ENCODE measurements at places on chromosomes 11 and 22.

DNA sequence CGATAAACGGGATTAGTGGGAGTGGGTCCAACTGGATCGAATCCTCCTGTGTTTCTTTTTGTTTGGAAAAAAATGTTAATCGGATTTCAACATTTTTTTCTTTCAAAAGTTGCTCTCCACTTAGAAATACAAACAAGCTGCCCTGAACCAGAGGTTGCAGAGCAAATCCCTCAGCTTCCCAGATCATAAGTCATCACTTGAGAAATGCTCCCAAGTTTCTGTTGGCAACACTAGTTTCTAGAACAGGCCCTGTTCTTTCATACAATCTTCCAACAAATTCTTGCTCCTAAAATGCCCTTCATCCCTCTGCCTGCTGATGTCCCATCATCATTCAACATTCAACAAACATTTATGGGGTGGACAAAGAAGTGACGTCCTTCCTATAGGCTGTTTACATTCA is 1.3 kb upstream of the MLC1 start:
- no peak for DNase-seq

DNA sequence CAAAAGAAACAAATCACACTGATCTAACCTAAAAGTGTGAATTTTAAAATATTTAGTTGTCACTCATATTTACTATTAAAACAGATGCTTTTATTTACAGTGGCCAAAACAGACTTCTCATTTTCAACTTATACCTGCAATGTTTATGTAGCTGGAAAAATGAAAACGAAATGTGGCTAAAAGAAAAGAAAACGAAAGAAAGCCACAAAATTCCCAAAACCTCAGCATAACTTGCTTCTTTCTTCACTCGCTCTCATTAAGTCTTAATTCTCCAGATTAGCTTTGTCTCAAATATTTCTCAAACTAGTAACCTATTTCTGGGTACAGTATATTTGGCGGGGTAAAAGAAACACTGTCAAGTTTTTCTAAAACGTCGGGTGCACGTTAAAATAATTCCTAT is 693 bp downstream of the CSTF3 start:
- DNase-seq, result no peak

DNA sequence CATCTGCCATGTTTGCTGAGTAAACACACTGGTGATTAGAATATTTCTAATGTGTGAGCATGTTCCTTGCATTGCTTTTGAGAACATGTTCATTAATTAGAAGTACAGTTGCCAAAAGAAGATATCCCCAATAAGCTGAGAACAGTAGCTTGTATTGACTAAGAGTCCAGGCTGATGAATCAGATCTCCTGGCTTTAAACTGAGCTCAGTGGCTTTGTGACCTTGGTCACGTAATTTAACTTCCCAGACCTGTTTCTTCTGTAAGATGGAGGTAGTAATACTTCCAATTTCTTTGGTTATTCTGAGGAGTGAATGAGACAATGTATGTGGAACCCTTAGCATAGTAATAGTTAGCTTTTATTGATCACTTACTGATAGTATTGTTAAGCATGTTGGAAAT is 61.9 kb downstream of the CYB5R2 start:
- no peak for DNase-seq

DNA sequence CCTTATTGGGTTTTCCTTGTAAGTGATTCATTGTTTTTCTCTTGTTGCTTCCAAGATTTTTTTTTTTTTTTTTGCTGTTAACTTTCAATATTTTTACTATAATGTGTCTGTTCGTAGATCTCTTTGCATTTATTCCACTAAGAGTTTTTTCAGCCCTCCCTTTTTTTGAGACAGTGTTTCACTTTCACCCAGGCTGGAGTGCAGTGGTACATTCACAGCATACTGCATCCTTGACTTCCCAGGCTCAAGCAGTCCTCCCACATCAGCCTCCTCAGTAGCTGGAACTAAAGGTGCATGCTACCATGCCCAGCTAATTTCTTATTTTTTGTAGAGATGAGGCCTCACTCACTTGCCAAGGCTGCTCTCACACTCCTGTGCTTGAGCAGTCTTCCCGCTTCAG is 1282.0 kb upstream of the CNTN5 start:
- no peak for DNase-seq

DNA sequence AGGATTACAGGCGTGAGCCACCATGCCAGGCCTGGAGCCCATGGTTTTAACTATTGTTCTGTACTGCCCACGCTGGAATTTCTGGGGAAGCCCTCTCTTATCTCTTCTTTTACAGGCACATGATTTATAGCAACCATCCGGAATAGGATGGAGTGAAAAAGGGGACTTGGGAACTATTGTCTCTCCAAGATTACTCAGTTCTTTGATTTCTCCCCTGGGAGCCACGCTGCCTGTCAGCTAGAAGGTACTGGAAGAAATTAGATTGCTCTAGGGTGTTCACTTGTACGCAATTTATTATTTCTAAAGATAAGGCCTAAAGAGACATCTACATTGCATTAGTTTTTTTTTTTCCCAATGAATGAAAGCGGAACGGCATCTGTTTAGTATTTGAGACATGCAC is 65.6 kb upstream of the PTPRJ start:
- peak; percentile 40 for DNase-seq

DNA sequence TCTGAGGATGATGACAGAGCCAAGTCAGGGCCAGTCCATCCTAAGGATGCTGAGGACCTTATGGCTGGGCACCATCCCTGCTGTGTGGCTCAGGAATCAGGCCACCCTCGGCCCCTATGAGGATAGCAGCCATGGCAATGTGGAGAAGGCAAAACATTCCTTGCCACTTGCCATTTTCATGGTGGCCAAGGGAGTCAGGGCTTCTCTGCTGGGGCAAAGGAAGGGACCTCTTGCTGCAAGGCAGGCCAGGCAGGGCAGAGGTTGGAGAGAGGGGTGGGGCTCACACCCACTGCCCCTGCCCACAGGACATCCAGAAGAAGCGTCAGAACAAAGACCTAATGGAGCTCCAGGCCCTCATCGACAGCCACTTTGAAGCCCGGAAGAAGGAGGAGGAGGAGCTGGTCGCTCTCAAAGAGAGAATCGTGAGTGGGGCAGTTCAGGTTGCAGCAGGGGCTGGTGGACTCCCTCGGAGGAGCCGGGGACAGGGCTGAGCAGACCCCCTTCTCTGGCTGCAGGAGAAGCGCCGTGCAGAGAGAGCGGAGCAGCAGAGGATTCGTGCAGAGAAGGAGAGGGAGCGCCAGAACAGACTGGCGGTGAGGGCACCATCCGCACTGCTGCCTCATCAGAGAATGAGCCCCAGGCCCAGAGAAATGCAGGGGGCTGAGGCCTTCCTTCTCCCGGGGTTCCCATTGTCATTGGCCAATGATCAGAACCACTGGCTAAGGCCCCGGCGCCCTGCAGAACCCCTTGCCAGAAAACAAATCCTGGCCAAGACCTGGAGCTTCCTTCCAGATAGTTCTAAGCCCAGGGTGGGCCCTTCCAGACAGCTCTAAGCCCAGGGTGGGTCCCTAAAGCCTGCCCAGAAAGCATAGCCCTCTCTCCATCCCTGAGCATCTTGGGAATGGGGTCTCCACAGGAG is 13.5 kb upstream of the MRPL23 start:
- DNase-seq, result no peak

- DNase-seq, result no peak
Observed at GRCh38 chr11:61082062-61082870, 20.0 kb upstream of the CD5 start.

- DNase-seq, result no peak
Observed at GRCh38 chr11:79610678-79611077, 169.8 kb upstream of the TENM4 start.

GRCh38 chr11:47280860-47281259 is 10.9 kb downstream of the MADD start:
- no peak for DNase-seq

- DNase-seq, result no peak
Observed at GRCh38 chr22:46783721-46784120, 21.3 kb downstream of the TBC1D22A start.

DNA sequence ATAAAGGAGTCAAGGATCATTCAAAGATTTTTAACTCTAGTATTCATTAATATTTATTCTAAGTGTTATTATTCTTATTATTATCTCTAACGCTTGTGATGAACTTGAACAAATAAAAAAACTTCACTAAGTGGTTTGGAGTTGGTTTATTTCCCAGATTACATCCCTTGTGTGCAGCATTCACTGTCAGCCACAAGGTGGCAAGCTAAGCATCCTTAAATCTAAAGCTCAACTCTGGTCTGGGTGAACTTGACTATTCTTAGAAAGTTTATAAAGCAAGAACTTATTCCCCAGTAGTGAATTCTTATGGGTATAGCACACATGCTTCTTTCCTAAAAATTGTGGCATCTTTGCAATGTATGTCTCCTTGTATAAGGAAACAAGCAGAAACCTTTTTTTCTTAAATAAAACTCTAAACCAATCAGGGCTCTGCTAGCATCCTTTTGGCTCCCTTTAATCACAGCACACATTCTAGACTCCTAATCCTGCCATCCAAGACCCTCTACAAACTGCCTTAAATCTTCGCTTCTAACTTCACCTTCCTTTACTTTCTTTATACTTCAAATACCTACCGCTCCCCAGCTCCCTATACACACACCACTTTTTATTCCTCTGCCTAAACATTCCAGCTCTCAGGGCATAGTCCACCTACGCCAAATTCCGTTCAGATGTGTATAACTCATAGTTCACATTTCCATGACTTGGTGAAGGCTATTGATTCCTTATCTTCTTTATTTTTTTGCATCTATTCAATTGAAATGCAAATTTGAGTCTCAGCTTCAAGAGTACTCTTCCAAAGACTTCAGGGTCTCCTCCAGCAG is 1068.8 kb downstream of the DLG2 start:
- DNase-seq, result peak; percentile 30

- no peak for DNase-seq
Observed at GRCh38 chr11:132971351-132971750, 561.0 kb downstream of the OPCML start.

DNA sequence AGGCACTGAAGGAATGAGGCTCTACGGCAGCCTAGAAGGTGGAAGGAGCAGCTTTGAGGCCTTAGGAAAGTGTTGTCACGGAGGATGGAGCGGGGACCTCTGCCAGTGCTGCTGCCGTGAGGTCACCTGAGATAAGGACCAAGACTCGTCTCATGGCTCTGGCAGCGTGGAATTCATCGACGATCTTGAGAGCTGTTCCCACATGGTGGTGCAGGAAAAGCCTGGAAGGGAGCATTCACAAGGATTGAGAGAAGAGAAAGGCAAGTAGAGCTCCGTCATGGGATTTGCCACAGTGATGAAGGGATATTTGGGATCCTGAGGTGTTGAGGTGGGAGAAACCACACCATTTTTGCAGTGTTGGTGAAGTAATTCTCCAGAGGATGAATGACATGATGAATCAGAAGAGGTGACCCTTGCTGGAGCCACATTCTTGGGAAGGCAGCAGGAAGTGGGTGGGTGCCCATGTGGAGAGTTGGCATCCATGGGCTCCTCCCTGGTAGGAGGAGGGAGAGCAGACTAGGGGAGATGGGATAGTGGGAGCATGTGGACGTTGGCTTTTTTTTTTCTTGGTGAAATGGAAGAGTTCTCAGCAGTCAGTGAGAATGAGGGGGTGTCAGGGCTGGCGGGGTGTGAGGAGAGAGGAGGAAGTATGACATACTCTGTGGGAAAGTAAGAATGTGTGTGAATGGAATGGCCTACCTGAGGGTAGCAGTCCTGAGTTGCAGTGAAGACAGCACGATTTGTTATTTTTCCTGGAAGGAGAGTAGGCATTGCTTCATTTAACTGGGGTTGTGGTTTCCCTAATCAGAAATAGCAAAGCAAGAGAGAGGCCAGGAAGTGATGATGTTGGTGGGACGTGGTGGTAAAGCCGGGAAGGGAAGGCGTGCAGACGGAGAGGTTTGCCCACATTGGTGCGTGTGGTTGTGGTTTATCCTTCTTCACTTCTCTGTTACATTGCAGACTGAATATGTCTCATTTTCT is 11.1 kb downstream of the PPP6R3 start:
- DNase-seq, result no peak

DNA sequence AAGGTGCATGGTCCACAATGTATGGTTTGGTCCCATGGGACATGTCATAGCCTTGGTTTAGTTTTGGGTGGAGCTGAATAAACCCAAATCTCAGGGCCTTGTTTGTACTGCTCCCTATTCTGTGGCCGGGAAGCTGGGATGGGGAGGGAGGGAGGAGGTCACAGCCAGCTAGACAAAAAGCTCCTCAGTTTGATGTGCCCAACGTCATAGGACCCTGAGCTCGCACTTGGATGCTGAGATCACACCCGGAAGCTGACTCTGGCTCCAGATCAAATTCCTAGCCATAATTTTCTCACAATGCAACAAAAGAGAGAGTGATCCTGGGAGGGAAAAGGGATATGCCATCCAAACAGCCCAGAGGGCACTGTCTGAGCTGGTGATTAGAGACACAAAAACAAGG is 1.5 kb downstream of the HSPB2 start:
- no peak for DNase-seq

GRCh38 chr11:2089536-2090165 is 49.5 kb downstream of the IGF2 start:
- peak; percentile 62 for DNase-seq

GRCh38 chr11:123362941-123363340 is 67.1 kb upstream of the GRAMD1B start:
- no peak for DNase-seq

DNA sequence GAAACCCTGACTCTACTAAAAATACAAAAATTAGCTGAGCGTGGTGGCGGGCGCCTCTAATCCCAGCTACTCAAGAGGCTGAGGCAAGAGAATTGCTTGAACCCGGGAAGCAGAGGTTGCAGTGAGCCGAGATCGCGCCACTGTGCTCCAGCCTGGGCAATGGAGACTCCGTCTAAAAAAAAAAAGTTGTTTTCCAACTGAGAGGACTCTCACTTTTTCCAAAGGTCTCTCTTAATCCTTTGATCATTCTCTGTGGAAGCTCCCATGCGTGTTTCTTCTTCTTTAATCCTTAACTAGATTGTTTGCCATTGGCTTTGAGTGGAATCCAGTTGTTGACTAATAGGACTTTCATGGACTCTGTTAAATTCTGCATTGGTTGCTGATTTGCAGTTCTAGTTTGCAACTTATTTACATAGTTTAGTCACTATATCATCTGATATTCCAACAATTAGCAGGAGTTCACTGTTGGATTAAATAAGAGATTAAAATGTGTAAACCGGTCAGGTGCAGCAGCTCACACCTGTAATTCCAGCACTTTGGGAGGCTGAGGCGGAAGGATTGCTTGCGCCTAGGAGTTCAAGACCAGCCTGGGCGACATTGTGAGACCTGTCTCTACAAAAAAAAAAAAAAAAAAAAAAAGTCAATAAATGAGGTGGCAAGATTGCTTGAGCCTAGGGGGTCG is 79.7 kb downstream of the C22orf31 start:
- DNase-seq, result no peak

DNA sequence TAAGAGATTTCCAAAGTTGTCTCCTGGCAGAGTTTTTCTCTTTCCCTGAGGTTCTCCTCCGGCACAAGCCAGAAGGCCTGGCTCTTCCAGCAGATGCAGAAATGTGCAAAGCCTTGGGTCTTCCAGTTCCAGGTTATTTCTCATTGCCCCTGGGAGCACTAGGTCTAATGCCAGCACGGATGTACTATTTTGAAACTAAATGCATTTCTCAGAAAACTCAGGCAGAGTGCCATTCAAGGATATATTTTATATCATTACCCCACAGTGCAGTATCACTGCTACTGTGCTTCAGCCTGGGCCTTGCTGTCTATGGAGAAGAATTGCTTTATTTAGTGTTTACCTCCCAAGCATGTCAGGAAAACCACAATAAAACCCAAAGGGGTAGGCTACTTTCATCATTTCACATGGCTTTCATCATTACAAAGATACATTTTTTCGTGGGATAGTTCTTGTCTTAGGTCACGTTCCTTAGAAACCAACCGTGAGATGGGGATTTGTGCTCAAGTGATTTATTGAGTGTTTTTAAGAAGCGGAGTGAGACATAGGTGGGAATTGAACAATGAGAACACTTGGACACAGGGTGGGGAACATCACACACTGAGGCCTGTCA is 22.4 kb upstream of the FZD4 start:
- no peak for DNase-seq

Measured in BE2C (cell line).